Ureter (tissue), 1 donor: ENCODE measurements at places on chromosomes 16 and 17.
A peak's percentile ranks its signal among the peaks of the same experiment; 100 is the strongest.

GRCh38 chr16:67150047-67150832 is 558 bp downstream of the B3GNT9 start:
- DNase-seq: no peak

DNA sequence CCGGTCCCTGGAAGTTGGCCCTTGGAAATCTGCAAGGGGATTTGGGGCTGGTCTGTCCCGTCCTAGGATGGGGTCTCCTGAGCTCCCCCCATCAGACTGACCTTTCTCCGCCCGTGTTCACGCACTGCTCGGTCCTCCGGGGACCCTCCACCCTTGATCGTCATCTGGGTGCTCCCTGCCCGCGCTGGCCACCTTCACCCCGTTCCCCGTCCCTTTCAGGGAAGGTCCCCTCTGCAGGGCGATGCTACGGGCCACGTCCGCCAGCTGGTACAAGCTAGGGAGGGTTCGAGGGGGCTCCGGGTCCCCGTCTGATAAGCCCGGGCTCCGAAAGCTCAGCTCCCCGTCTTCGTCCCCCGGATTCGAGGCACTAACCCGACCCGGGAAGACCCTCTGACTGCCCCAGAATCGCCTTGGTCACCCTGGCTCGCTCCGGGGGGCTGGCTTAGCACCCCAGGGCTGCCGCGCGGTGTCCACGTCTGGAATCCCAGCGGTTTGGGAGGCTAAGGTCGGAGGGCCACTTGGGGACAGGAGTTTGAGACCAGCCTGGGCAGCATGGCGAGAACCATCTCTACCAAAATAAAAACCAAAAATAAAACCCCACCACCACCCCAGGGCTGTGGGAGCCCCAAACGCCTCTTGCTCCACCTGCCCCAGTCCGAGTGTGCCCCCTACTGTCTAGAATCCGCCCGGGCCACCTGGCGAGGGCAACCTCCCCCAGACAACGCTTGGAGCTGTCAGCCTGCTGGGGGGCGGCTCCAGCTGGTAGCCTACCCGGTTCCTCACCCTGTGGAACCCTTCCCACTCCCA is 1.1 kb upstream of the SLC43A2 start:
- peak; percentile 80 for DNase-seq

DNA sequence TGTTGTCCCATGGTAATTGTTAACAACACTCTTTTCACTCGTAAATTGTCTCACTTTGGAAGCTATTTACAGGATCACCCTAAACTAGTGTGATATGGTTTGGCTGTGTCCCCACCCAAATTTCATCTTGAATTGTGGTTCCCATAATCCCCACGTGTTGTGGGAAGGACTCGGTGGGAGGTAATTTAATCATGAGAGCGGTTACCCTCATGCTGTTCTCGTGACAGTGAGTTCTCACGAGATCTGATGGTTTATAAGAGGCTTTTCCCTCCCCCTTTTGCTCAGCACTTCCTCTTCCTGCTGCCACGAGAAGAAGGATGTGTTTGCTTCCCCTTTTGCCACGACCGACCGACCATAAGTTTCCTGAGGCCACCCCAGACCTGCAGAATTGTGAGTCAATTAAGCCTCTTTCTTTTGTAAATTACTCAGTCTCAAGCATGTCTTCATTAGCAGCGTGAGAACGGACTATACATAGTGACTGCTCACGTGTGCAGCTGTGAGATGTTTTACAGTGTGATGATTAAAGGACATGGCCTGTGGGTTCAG is 34.4 kb downstream of the DNAH3 start:
- DNase-seq: no peak

GRCh38 chr16:80663078-80663477 is 122.3 kb downstream of the DYNLRB2 start:
- DNase-seq: no peak

DNA sequence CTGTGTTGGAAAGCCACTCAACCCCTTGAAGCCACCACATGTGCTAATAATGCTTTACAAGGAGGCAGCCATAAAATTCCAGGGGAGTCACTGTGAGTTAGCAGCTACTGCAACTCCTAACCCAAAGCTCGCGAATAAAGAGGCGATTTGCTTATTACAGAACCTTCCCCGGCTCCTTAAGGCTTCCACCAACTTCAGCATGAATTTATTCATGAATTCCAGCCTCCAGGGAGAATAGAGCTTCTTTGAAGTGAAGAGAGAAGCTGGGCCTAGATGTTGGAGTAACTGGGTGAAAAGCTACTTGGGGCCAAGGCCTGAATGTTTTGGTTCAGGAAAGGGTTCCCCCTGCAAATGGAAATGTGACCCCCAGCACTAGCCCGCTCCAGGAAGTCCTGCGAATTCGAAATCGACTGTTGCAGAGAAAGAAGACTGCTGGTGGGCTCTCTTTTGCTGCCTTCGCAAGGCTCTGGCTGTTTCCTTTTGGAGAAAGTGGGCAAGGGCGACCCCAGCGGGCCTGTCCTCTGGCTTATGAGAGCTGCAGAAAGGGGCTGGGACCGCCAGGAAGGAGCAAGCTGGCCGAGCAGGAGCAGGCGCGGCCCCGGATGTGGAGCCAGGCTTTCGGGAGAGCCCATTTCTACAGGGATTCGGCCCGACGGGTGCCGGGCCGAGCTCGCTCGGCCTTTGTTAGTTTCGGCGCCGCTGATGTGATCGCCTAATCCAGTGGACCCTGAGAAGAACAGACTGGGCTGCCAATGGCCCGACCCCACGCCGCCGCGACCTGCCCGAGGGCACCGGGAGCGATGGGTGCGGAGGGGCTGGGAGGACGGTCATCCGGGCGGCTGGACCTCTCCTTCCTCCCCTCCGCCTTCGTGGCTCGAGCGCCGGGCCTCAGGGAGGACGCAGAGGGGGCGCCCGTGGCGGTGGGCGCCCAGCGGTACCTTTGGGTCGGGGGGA is 7.6 kb downstream of the CBX8 start:
- no peak for DNase-seq

DNA sequence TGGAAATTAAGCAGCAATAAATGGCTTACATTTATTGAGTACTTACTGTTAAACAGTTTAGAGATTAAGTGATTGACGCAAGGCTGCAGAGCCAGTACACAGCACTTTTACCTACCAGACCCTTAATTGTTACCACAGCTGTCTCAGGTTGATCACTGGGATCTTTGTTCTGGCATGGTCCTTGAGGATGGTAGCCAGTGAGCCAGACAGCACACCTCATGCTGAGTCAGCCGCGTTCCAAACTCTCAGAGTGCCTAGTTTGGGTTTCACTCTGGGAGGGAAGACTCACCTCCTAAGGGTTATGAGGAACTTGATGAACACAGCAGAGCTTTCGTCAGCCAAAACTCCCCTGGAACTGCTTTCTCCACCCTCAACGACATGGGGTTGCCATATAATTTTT is 20.4 kb downstream of the CDH3 start:
- no peak for DNase-seq

GRCh38 chr16:54657709-54658102 is 273.0 kb upstream of the IRX5 start:
- no peak for DNase-seq

GRCh38 chr16:49469930-49470451 is 96.4 kb downstream of the C16orf78 start:
- DNase-seq: peak; percentile 36

- DNase-seq: no peak
Measured at GRCh38 chr17:37827905-37828650, 83.2 kb upstream of the HNF1B start.

DNA sequence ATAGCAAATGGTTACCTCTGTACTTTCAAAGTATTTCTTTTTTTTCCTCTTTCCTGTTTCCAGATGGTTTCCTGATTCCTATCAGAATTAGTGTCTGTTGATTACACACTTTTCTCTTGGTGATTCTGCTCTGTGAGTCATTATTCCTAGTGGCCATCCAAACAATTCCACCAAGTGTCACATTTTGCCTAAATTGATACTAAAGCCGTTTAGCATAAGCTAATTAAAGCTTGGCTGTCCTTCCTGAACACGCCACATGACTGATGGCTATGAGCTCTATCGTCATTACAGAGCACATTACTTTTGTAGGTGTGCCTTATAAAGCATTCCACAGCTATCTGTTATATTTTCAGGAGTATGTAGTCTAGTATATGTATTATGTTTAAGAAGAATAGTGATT is 671.2 kb downstream of the CDH8 start:
- no peak for DNase-seq

GRCh38 chr16:47986031-47986430 is 169.8 kb downstream of the ABCC12 start:
- DNase-seq: no peak

DNA sequence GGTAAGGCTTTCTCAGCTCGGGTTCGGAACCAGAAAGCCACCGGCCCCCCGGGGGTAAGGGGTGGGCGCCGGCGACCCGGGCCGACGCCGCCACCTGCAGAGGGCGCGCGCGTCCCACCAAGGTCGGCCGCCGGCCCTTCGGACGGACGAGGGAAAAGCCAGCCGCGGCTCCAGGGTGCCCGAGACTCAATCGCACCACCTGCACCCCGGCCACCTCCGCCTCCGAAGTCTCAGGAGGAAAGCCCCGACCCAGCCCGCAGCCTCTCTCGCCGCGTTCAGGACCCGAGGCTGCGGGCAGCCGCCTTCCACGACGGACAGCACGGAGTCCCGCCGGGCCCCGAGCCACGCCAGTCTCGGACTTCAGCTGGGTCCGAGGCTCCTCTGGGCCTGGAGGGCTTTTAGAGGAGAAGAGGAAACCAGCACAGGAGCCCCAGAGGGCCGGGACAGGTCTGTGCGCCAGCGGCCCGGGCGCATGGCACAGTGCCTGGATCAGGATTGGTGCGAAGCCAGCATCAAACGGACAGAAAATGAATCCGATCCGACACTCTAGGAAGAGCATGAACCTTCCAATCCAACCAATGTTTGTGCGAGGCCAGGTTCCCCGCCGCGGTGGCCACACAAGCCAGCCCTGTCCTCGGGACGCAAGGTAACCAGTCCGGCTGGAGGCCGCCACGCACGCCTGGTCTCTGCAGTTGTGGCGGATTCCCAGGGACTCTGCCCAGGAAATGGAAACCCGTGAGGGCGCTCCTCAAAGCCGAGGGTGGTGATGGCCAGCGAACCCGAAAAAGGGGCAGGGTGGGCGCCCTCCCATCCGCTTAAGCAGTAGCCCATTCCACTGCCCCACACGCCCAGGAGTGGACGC is 6.7 kb downstream of the CBX8 start:
- DNase-seq: no peak

DNA sequence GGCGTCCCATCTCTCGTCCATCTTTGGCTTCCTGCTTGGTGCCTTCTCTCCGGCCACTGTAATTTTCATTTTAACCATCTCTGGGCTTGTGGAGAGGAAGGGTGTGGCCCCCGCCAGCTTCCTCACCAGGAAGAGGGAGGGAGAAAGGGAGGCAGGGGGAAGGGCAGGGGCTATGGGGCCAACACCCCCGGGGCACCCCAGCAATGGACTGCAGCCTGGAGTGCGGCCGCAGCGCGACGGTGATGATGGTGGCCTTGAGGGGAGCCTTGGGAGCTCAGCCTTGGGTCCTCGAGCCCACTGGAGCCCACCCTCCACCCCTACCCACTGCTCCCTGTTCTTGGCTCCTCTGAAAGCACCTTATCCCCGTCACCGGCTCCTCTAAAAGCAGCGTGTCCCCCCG is 9.5 kb downstream of the METRNL start:
- DNase-seq: no peak

DNA sequence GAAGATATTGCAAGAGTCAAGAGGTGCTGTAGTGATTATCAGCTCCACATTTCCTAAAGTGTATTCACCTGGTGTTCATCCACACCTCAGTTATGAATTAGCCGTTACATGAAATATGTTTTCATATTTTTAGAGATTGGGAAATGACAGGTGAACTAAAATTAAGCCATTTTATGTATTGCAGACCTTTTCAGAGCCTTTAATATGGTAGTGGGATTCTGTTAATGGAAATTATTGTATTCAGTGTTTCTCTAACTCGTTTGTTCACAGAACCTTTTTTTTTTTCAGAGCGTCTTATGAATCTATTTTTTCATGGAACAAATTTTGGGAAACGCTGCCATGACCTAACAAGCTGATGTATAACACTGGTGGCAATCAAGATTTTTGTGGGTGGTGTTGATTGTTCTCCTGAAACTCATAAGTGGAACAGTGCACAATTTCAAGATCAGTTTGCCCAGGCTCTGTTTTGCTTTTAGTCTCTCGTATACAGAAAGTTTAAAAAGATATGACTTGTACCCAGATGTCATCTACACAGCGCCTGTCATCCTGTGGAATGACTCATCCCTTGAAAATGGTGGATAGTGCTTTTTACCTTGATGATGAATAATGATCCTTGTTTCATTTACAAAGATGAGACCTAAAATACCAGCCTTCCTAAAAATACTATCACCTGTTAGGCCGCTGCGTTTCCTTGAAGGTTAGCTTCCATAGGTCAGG is 88.8 kb downstream of the ARHGAP44 start:
- no peak for DNase-seq

DNA sequence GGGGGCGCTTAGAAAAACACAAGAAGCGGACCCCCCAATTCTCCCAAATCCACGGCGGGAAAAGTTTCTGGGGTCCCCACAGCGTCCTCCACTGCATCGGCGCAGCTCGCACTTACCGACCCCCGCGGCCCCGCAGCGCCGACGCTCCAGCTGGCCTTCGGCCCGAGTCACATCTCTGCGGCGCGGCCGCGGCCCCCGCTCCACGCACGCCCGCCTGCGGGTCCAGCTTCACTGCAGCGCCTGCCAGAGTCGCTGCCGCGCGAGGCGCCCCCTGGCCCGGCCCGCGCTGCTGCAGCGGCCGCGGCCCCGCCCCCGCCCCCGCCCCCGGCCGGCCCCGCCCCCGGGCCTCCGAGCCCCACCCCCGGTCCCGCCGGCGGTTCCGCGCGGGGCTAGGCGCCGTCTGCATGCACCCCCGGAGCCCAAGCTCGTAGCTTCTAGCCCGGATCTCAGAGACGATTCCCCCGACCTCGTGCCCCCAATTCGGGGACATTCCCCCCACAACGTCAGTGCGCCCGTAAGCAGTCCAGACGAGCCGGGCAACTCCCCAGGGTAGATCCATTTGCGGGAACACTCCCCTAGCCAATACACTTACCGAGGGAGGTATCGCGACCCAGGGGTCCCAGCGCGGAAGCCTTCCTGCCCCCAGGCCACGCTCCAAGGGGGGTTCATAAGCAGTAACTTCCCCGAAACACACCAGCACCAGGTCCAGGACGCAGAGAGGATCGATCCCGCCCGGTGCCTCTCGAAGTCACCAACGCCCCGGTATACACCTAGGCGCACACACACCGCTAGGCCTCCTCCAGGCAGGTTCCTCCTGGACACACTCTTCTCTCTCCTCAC is at the start of gene GPRC5B:
Gene GPRC5B, minus strand, starts transcription at position 238 of the 840 bp plus-strand sequence. CDS start 12,003 bp downstream, outside the sequence.
- DNase-seq: no peak

DNA sequence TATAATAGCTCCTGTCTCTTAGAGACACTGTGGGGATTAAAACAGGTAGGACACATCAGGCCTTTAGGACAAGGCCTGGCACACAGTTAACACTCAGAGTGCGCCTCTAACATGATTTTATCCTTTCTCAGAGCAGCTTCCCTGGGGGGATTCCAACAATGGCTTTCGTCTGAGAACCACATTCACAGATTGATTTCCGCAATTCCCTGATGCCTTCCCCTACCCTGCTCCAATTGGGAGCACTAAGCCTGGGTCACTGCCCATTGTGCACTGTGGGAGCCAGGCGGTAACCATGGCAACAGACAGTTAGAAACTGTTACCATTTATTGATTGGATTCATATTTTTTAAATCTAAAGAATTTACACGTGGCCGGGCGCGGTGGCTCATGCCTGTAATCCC is 5.9 kb upstream of the ALKBH5 start:
- no peak for DNase-seq
